T follicular helper cell (primary cell): ENCODE measurements at places on chromosomes 1 and 21.

DNA sequence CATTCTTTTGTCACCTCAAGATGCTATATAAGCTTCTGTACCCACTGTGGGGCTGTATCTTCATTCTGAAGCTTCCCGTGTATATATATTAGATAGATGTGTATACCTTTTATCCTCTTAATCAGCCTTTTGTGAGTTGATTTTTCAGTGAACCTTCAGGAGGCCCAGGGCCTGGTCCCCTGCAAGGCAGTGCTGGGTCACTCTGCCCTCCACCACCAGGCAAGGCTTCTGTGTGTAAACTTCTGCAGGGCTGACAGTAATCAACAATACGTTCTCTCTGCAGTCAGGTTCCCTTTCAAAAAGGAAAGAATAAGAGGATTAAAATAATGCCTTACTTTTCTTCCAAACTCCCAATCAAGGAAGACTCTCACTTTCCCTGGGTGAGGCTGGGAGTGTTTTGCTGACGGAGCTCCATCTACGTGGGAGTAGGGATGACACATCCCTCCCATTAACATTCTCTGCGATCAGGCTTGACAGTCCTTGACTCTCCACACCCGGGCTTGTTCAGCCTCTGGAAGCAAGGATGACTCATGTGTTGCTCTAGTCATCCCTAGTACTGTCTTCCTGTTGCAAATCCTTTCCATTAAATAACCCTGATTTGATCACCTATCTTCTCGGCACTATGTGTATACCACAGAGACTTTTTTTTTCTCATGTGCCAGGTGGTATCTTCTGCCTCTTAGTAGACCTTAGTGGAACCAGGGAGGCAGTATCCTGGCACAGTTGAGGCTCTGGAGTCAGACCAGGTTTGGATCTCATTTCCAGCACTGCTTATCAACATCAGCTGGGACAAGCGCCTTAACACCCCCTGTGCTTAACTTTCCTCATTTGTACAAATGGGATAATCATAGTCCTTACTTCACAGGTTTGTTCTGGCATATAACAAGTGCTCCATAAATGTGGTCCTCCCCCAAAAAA lies 70.3 kb upstream of the KCNK1 start:
- DNase-seq = no peak

GRCh38 chr1:36304970-36305914 lies 926 bp upstream of the SH3D21 start:
- no peak for DNase-seq

DNA sequence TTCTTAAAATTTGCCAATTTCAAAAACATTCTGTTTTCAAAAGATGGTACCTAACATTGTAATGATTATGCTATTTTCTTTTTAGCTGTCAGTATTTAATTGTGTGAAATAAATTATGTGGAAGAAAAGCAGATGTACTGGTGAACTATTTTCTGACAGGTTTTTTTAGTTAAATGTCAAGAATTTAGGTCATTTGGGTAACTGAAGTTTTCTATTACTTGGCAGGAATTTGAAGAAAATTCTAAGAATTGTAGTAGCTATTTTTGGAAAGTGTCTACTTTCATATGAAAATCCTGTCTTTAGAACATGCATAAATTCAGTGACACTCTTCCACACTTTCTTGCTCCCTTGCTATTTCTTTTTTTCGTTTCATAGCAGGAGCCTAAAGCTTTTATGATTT lies 28.5 kb upstream of the PTPRC start:
- DNase-seq = no peak

DNA sequence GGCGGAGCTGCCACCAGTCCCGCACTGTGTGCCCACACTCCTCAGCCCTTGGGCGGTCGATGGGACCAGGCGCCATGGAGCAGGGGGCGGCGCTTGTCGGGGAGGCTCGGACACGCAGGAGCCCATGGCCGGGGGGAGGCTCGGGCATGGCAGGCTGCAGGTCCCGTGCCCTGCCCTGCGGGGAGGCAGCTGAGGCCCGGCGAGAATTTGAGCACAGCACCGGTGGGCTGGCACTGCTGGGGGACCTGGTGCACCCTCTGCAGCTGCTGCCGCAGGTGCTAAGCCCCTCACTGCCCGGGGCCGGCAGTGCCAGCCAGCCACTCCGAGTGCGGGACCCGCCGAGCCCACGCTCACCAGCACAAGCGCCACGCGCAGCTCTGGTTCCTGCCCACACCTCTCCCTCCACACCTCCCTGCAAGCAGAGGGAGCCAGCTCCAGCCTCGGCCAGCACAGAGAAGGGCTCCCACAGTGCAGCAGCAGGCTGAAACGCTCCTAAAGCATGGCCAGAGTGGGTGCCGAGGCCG lies 267.7 kb downstream of the RYR2 start:
- no peak for DNase-seq

DNA sequence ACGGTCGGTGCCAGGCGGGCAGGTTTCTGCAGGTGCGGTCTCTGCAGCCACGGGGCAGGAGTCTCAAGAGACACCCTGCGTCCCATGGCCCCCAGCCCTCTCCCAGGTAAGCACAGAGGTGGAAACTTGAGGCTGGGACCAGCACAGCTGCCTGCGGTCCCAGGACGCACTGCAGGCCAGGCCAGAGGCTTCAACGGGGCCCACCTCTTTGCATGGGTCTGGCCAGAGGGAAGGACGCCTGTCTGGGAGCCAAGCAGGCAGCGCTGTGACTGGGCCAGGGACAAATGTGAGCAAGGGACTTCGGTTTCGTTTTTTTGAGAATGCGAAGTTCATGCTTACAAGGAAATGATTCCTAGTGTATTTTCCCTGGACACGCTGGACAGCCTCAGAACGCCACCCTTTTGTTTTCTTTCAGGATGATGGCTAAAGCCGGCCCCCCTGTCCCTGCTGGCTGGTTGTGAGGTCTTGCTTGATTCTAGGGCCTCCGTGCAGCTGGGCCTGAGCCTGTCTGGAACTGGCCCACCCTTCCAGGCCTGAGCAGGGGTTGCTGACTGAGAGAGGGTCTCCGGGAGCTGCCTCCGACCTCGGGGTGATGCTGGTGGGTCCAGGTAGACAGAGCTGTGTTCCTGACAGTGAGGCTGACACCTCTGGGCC lies 38.3 kb downstream of the MORN1 start:
- DNase-seq = no peak

DNA sequence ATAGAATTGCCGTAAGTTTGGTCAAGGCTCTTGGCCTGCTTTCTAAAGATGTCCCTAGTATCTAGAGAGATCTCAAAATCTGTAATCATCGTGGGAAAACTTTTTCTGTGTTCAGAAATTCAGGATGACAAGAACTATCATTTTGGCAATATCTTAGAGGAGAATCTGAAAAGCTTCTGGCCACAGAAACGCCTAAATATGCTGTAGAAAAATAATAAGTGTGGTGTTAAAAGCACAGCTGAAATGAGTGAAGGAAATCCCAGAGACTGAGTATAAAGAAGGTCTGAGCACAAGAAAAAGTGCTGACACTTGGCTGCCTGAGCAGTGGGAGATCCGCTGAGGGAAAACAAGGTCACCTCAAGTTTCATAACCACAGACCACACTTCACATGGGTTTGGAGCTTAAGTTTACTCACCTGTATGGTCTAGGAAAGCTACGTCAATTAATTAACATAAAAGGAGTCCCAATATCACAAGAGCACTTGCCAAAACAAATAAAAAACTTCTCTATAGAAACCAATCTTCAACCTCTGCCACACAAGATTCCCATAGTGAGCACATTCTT lies 235.2 kb upstream of the IRF2BP2 start:
- peak; percentile 58 for DNase-seq

GRCh38 chr1:25020851-25021590 lies 90.9 kb upstream of the RUNX3 start:
- DNase-seq = no peak

- DNase-seq = no peak
Measured at GRCh38 chr1:58318157-58319005, 228.1 kb downstream of the OMA1 start.

DNA sequence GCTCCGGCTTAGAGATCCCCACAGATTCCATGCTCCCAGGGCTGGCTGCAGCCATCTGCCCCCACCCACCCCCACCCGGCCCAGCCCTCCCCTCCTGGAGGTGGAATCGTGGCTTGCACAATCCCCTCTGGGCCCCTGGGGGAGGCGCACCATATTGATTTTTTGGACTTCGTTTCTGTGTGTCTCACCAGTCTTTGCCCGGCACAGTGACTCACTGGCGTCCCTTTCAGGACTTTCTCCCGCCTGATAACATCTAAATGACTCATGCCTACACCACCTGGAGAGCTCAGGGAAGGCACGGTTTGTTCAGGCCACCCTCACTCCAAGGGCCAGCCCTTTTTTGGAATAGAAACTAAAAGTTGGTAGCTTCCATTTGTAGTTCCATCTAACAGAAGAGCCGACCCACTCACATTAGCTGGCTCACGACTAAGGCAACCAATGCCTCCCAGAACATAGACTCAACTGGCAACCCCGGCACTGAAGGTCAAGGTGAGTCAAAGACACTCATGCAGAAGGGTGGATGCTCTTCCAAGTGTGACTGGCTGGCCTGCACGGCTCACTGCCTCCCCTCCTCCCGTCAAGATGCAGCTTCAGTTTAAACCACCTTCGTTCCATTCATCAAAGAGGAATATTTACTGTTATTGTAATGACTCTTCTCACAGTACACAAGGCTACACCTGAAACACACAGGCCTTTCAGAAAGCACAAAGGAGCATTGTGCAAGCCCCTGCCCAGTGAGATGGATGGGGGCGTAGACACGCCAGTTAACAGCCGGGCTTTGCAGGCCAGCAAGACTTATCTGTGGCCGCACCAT lies 18.1 kb upstream of the ETS2 start:
- no peak for DNase-seq

DNA sequence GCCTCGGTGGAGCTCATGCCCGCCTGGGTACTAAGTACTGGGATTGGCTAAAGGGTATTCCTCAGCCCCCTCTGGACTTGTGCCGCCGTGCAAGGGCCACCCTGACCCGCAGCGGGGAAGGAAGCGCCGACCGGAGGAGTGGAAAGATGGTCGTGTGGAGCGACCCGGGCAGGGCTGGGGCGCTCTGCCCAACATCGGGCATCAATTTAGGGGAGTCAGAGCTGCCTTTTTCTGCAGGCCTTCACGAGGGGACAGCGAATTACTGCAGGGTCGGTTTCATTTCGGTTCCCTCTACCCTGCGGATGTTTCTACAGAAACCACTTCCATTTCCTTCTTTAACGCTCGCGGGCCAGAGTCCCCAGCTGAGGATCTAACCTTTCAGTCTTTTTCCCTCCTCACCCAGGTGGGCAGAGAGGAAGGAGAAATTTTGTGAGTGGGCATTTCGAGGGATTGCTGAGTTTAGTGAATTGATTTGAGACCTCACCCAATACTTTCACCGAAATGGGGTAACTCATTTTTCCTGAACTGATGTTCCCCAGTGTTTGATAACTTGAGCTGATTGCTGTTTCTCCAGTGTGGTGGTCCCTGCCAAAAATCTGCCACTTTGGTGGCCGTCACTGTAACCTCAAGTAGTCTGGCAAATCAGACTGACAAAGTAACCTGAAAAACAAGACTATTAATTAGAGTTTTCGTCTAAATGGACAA lies 1.1 kb downstream of the TOR1AIP1 start:
- peak; percentile 12 for DNase-seq

DNA sequence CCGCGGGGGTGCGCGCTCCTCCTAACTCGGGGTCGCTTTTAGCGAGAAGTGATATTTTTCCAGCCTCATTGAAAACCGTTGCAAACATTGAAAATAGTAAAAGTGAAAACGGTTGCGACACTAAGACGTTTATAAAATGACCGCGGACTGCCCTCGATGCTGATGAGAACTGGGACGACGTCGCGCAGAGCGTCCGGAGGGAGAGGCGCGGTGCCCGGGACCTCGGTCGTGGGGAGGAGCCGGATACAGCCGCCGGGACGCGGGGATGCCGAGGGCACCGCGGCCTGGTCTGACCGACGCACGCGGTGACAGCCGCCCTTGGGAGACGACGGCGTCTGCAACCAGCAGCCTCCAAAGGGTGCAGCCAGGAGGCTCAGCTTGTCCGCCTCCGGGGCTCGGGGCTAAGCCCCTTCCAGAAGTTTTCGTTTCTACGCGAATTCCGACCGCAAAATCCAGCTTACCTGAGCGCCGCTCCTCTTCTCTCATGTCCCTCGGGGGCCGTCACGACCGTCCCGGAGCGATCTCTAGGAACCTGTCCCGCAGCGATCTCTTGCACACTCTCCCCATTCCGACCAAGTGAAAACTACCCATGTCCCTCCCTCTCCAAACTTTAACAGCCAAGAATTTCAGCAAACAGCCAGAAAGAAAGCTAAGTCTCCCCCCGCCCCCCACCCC lies 144.4 kb upstream of the ETS2 start:
- no peak for DNase-seq

DNA sequence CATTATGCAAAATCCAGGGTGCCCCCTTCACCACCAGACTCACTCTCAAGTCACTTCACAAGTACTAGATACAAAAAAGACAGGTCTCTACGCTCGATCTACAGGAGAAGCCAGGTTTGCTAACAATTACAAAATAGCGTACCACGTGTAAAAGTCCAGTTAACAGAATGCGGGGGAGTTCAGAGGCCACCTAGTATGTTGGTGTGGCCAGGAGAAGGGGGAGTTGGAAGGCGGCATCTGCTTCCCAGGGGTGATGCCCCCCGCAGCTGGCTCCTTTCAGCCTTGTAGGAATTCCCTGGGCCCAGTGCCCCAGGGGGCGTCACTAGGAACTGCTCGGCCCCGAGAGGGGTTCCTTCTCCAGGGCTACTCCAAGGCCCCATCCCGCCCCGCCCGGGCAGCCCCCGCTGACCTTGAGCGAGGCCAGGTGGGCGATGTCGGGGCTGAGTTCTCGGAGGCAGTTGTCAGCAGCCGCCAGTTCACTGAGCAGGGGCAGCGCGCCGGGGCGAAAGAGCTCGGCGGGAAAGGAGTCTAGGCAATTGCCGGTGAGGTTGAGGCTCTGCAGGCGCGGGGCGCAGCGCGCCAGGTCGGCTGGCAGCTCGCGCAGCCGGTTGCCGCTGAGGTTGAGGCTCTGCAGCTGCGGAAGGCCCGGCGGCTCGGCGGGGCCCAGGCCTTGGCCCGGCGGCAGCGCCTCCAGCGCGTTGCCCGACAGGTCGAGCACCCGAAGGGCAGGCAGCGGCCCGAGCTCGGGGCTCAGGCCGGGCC lies 664 bp downstream of the LRRC47 start:
- DNase-seq = no peak

- no peak for DNase-seq
Measured at GRCh38 chr21:40433538-40433937, 413.4 kb downstream of the DSCAM start.

DNA sequence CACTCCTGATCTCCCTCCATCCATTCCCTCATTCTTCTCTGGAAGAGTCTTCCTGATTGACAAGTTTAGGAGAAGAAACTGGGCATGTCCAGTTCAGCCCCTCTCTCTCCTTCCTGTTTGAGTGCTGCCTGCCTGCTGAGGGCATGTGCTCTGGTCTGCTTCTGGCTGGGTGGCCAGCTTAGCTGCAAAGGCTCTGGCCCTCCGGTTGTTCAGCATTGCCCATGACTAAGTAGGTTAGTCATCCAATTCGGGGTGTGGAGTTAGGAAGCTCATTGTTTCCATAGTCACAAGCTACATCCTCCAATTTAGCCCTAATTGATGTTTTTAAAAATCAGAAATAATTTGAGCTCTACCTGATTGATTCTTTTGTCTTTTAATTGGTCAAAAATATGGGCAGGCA lies 25.6 kb upstream of the PLA2G2E start:
- no peak for DNase-seq

GRCh38 chr1:229940684-229941083 lies 126.4 kb upstream of the GALNT2 start:
- DNase-seq = no peak
